ENCODE measurements at places on chromosomes 6 and 20.
A peak's percentile ranks its signal among the peaks of the same experiment; 100 is the strongest.

DNA sequence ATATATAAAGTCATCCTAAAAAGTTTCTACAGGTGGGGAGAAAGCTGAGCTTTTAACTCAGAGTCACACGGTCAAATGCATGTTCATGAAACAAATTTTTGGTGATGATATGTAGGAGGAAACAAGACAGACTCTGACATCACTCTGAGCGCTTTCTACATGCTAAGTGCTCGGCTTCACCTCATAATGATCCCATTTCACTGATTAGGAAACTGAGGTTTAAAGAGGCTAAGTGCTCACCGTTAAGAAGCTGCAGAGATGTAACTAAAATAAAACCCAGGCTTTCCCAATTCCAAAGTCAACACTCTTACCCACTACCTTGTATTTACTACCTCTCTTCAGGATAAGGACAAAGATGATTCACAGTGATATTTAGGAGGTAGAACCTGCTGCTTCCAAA is 4.7 kb downstream of the RMND1 start:
- DNase-seq, result no peak

- DNase-seq, result no peak
Measured at GRCh38 chr6:34334796-34335416, 57.6 kb downstream of the NUDT3 start.

GRCh38 chr6:51495096-51495495 is 592.3 kb downstream of the PKHD1 start:
- DNase-seq, result no peak

DNA sequence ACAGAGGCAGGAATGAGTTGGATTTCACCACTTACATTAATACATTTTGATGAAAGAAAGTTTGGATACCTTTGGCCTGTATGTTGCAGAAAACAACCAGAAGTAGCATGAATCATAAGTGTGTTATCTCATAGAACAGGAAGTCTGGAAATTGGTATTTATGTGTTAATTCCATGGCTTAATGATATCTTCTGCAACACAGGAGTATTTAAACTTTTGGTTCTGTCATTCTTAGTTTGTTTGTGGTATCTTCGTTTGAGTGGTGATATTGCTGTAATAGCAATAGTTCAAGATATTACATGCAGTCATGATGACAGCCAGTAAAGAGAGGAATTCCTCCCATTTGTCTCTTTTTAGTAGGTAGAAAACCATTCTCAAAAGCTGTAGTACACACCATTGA is 177.3 kb downstream of the CDKAL1 start:
- DNase-seq, result peak; percentile 68

DNA sequence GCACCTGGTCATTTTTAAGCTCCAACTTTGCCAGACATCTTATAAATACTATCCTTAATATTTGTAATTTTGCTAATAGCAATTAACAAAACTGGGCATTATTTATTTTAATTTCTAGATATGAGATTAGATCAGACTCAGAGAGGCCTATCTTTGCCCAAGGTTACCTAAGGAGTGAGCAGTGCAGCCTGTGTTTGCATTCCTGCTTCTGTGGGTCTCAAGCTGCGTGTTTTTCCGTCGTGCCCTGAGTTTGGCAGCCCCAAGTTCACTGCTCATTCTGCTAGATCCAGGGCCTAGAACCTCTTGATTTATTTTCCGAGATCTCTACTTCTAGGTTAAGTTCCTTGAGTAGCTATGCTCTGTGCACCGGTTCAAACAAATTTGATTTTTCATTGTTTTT is 11.0 kb upstream of the ADGRG6 start:
- DNase-seq, result no peak

DNA sequence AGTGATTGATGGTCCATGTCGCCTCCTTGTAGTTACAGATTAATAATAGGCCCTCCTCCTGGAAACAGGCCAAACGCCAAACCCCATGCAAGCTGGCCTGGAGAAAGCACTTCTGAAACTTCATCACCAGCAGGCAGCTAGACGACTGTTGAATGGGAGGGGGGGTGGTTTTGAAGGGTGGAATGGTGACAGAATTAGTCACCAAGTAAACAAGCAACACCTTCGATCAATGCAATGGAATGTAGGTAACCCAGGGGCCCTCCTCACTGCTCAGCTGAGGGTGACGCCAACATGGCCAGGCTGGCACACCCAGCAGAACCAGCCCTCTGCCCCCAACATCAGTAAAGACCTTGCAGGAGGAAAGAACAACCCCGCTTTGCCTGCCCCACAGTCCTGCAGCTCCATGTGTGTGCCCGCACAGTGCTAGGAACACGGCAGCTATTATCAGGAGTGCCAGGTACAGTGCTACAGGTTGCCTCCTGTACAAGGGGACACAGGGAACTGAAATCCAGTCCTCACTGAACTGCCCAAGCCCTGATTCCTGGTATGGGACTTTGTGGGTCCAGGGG is 2.7 kb downstream of the BCAS1 start:
- peak; percentile 97 for DNase-seq

GRCh38 chr20:39813190-39813829 is 851.2 kb downstream of the DHX35 start:
- no peak for DNase-seq

DNA sequence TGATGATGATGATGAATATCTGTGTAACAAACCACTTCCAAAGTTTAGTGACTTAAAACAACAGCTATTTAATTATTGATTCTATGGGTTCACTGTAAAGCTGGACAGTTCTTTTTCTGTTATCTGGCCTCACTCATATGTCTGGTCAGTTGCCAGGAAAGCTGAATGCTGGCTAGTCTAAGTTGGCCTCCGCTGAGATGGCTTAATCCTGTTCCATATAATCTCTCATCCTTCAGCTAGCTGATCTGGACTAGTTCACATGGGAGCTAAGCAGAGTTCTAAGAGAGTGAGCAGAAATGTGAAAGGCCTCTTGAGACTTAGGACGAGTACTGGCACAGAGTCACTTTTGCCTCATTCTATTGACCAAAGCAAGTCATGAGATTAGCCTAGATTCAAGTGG is 334.7 kb upstream of the FLRT3 start:
- DNase-seq, result no peak

DNA sequence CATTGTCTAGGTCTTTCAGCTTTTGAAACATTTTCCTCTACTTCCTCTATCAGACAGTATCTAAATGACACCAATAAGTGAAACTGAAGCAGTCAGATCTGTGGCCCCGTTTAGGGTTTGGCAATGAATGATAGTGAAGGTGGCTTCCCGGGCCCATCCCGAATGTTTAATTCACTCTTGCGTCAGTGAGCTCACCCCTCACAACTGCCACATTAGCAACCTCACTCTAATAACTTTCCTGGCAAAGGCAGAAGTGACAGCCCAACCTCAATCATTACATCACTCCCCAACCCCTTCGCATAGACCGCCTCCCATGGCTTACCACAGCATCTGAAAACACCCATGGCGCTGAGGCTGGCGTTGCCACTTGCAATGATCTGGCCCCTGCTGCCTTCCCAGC is 92.4 kb upstream of the CD83 start:
- no peak for DNase-seq

GRCh38 chr6:143694560-143694959 is 16.8 kb downstream of the PHACTR2 start:
- DNase-seq, result peak; percentile 76

GRCh38 chr6:112695001-112695400 is 347.9 kb downstream of the RFPL4B start:
- no peak for DNase-seq

- no peak for DNase-seq
Measured at GRCh38 chr6:158764926-158765325, 54.2 kb downstream of the EZR start.

GRCh38 chr6:100881707-100882040 is 545 bp upstream of the ASCC3 start:
- DNase-seq, result peak; percentile 18

DNA sequence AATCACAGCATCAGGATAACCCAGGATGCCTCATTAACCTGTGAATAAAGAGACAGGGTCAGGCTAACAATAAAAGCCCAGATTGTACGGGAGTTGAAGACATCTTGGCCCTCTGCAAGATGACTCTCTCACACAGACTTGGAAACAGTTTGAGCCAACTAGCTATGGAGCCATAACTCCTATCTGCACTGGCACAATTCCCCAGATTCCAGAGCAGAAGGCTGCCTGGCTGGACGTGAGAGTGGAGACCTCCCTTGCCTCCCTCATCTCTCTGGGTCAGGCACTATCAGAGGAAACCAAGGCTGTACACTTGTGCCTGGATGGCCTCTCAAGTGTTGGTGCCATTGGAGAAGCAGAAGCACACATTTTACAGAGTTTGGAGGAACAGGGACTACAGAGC is 312.6 kb downstream of the THBS2 start:
- DNase-seq, result no peak

- DNase-seq, result no peak
Measured at GRCh38 chr6:157657754-157658153, 165.3 kb upstream of the SNX9 start.

- DNase-seq, result no peak
Measured at GRCh38 chr6:98576791-98577190, 257.6 kb upstream of the POU3F2 start.

DNA sequence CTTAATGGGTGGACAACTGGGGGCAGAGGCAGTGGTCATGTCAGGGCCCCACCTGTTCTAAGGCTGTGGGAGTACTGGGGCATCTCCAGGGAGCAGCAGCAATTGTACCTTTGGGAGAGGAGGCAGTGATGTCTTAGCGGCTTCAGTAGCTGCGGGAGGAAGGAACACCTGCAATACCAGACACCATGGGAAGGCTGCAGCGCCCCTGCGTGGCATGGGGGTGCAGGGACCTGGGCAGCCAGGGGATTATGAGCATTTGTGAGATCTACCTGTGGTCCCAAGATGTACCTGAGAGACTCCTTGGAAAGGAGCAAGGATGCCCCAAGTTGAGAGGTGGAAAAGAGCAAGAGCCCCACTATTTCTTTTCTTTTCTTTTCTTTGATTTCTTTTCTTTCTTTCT is 112.1 kb upstream of the GPR6 start:
- no peak for DNase-seq

GRCh38 chr20:34065260-34065659 is 46.8 kb downstream of the EIF2S2 start:
- peak; percentile 66 for DNase-seq

DNA sequence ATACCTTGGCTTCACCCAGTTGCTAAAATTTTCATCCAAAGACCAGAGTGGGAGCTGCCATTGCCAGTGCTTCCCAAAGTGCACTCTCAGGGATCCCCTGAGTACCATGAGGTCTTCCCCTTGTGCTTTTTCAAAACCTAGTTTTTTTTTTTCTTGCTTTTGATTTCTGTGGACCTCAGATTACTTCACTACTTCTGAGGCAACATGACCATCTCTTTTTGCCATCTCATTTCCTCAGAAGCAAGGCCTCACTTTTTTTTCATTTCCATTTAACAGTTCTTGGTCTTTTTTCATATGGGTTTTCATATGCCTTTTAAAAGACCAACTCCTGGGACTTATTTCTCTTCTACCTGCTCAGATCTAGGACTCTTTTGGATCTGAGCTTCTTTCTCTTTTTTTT is 64.1 kb upstream of the MMS22L start:
- DNase-seq, result no peak

- peak; percentile 98 for DNase-seq
Measured at GRCh38 chr20:14845199-14846160, 508.1 kb upstream of the FLRT3 start.

DNA sequence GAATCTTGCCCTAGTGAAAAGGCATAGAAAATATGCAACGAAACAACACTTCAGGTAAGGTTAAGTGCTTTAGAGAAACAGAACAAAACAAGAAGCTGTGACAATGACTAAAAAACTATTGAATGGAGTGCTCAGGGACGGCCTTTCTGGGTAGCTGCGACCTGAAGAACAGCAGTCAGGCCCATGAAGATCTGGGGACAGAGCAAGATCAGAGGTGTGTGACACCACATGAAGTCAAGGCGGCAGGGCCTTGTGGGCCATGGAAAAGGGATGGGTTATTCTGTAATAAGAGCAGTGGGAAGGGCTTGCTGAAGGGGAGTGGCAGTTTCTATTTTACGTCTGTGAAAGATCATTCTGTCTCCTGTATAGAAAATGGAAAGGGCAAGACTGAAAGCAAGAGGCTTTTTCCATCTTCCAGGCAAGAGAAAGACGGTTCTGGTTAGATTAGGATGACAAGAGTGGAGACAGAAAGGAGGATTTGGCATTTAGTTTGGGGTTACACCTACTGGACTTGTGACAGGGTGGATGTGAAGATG is 5.1 kb downstream of the UBE2V1 start:
- no peak for DNase-seq

GRCh38 chr20:2625062-2625461 is 27.4 kb upstream of the NOP56 start:
- DNase-seq, result no peak

DNA sequence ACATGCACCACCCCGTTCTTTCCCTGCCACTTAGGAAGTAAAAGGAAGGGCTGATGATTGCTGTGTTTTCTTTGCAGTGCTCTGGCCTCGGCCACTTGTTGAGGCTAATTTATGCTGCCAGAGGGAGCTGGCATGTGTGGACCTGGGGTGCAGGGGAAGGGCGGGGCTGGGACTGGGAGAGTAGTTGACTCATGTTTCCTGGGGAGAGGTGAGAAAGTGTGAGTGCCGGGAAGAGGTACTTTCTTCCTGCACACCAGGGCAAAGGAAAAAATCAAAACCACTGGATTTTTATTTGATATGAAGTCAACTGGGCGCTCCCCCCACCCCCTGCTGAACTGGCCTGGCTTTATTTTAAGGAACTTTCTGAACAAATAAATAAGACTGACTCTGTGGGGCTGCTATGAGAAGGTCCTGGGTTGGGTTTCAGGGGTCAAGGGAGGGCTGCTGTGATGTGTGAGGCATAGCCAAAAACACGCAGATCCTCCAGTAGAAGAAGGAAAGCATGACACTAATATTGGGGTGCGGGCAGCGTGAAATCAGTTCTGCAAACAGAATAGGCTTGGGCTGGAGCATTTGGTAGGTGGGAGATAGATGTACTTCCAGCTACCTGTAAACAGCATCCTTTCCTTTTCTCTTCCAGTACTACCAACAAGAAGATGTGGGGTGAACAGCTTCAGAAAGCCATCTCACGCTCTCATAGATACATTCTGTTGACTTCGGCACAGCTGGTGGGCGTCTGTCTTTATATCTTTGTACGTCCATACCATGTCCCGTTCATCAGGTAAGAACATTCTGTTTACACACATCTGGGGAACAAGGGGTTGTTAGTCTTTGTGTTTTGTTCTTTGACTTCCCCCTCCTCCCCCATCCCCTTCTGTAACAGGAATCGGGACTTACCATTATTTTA is 87.5 kb downstream of the SYNJ2 start:
- peak; percentile 93 for DNase-seq

DNA sequence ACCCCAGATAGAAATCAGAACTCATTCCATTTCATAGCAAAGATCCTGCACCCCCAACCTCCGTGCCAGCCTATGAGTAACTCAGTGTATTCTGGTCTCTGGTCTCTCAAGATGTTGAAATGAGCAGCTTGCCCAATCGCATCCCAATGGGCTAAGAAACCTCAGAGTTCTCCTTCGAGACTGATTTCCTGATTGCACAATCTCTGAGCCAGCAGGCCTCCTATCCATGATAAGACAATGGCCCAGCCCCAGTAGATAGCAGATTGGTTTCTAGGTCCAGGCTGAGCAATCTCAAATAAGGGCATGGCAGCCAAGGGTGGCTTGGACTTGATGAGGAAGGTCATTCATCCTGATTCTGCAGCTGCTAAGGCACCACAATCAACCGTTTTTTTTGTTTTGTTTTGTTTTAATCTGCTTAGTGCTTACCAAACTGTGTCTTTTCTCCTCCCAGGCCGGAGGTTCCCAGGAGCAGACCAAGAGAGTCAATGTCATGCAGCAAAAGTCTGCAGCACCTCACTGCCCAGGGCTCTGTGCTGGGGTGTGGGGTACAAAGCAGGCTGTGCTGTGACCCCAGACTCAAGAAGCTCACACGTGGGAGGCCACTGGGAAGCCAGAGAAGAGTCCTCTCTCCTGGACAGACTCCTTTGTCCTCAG is 125.1 kb upstream of the NXT1 start:
- DNase-seq, result peak; percentile 97

All from bronchial epithelial cell (primary cell).